Adipose tissue (tissue), 3 donors: ENCODE measurements at places on chromosomes 1 and 21. TPM values are rescaled to one million over a fixed set of nuclear protein-coding genes. Genes with fewer than 3 reads are reported as not detected.

The VSIG8 gene
- polyA plus RNA-seq = not detected

The ACTN2 gene
- 0.40 TPM for polyA plus RNA-seq

The NPHS2 gene
- polyA plus RNA-seq = not detected

The FBXO2 gene
- polyA plus RNA-seq = 1.5 TPM

The SOX13 gene
- polyA plus RNA-seq = 32.3 TPM

The OR2T29 gene
- not detected for polyA plus RNA-seq

The ARHGAP29 gene
- 18.3 TPM for polyA plus RNA-seq

The COL8A2 gene
- polyA plus RNA-seq = 1.2 TPM

The AADACL4 gene
- not detected for polyA plus RNA-seq

The HRNR gene
- polyA plus RNA-seq = 0.01 TPM

The TCP10L gene
- 0.40 TPM for polyA plus RNA-seq

The DNAH14 gene
- polyA plus RNA-seq = 1.8 TPM

The NRAS gene
- polyA plus RNA-seq = 19.6 TPM

The SH2D5 gene
- polyA plus RNA-seq = not detected

The PGLYRP3 gene
- not detected for polyA plus RNA-seq

The HHIPL2 gene
- not detected for polyA plus RNA-seq

The TSPAN2 gene
- polyA plus RNA-seq = 3.6 TPM

The CELA2A gene
- polyA plus RNA-seq = 2,134 TPM

The PALMD gene
- polyA plus RNA-seq = 59.2 TPM

The C1QC gene
- 176 TPM for polyA plus RNA-seq

The PCNX2 gene
- 2.1 TPM for polyA plus RNA-seq

The PIK3C2B gene
- polyA plus RNA-seq = 4.9 TPM

The SPRR4 gene
- polyA plus RNA-seq = not detected

The NCMAP gene
- polyA plus RNA-seq = 3.2 TPM

The PRR9 gene
- polyA plus RNA-seq = not detected

The PLA2G2F gene
- not detected for polyA plus RNA-seq

The SYF2 gene
- 45.5 TPM for polyA plus RNA-seq

The RIPK4 gene
- 1.9 TPM for polyA plus RNA-seq

The HES3 gene
- polyA plus RNA-seq = not detected

The SMPDL3B gene
- polyA plus RNA-seq = 1.0 TPM

The ORC1 gene
- 0.19 TPM for polyA plus RNA-seq

The TBX15 gene
- 2.0 TPM for polyA plus RNA-seq

The BCAR3 gene
- 14.8 TPM for polyA plus RNA-seq

The SLAMF8 gene
- polyA plus RNA-seq = 1.0 TPM
